HCT116 (cell line): ENCODE measurements at places on chromosomes 3 and 15. TPM values are rescaled to one million over a fixed set of nuclear protein-coding genes. Genes with fewer than 3 reads are reported as not detected.

The DISP2 gene
- total RNA-seq = 3.3 TPM

- DNase-seq = no peak
- H3K27ac ChIP-seq = no peak overlapping the region
- H3K4me3 ChIP-seq = no peak overlapping the region
- no peaks in the 10 kb centered on the region for H3K36me3 ChIP-seq
- H3K4me1 ChIP-seq = no peaks in the 10 kb centered on the region
Measured at GRCh38 chr3:107826727-107827126, 264.1 kb downstream of the CD47 start.

GRCh38 chr3:178514401-178514800 is 21.8 kb upstream of the KCNMB2 start:
- DNase-seq = no peak
- H3K27me3 ChIP-seq = no peaks in the 10 kb centered on the region

DNA sequence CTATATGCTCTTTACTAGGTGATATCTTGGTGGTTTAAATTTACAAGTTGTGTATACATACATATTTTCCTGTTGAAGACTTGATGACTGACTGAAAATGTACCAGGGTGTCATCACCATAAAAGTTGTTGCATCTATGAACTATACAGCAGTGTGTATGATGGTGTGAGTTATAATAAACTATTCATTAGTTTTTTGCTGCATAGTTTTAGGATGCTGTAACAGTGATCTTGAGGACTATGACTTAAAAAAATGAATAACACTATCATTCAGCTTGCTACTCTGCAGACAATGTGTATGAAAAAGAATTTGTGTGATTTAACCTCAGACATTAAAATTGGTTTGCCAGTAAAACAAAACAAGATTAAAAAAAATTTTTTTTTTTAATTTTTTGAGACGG is 49.0 kb downstream of the UBE2E2 start:
- no peaks in the 10 kb centered on the region for H3K36me3 ChIP-seq
- no peaks in the 10 kb centered on the region for H3K27me3 ChIP-seq
- H3K27ac ChIP-seq = no peak overlapping the region

GRCh38 chr3:110314512-110315114 is 757.0 kb upstream of the NECTIN3 start:
- H3K27me3 ChIP-seq = no peaks in the 10 kb centered on the region
- peaks cover 8% of the 10 kb centered on the region; the same call in 1 of the 2 replicates for H3K4me1 ChIP-seq
- no peaks in the 10 kb centered on the region for H3K36me3 ChIP-seq
- H3K27ac ChIP-seq = no peak overlapping the region

DNA sequence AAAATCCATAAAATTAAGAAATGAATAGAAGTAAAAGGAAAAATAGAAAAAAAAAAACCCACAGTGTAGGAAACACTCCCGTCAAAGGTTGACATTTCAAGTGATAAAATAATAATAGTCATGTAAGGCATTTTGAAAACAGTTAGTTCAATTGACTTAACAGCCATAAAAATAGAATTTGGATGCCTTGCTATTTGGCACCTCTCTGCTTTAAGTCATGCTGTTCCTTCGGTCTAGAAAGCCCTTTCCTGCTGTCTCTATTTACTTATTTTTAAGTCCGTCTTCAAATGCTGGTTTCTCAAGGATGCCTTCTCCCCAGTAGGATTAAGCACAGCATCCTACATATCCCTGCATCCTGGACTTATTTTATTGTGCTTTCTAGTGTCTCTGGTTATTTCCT is 22.3 kb upstream of the RETNLB start:
- H3K4me3 ChIP-seq = no peak overlapping the region
- H3K4me1 ChIP-seq = no peaks in the 10 kb centered on the region
- DNase-seq = no peak
- H3K27me3 ChIP-seq = no peaks in the 10 kb centered on the region
- no peak overlapping the region for H3K27ac ChIP-seq

DNA sequence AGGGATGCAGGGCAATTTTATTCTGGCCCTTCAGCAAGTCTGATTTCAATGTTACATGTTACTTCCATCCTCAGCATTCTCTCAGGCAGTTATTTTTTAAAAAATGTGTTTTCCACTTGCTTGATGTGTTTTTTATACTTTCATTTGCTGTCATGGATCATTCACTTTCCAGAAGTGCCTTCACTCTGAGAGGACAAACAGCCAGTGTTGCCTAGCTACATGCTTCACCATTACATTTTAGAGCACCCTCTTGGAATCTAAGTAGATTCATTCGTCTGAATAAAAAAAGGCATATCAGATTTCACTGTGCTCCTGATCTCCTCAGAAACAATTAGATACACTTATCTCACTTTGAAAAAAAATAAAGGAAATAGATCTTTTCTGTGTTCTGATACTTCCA is 93.6 kb upstream of the POU1F1 start:
- no peak overlapping the region for H3K4me3 ChIP-seq
- H3K27ac ChIP-seq = no peak overlapping the region
- no peaks in the 10 kb centered on the region for H3K27me3 ChIP-seq

The PSTPIP1 gene
- total RNA-seq = 0.79 TPM

GRCh38 chr15:78909160-78909695 is 35.6 kb downstream of the CTSH start:
- H3K36me3 ChIP-seq = peaks cover 39% of the 10 kb centered on the region
- no peak overlapping the region for H3K27ac ChIP-seq
- no peaks in the 10 kb centered on the region for H3K27me3 ChIP-seq
- H3K4me3 ChIP-seq = no peak overlapping the region

- no peaks in the 10 kb centered on the region for H3K36me3 ChIP-seq
- DNase-seq = no peak
- no peak overlapping the region for H3K27ac ChIP-seq
Measured at GRCh38 chr3:32371461-32372212, 20.0 kb upstream of the CMTM7 start.

GRCh38 chr3:46948830-46949671 is 27.5 kb downstream of the CCDC12 start:
- no peak for DNase-seq
- no peaks in the 10 kb centered on the region for H3K27me3 ChIP-seq
- peak overlapping the region; percentile 34 for H3K4me3 ChIP-seq

GRCh38 chr3:175198991-175199783 is 340.1 kb downstream of the NAALADL2 start:
- no peaks in the 10 kb centered on the region for H3K27me3 ChIP-seq
- H3K36me3 ChIP-seq = no peaks in the 10 kb centered on the region
- no peak overlapping the region for H3K27ac ChIP-seq
- DNase-seq = no peak
- H3K4me1 ChIP-seq = no peaks in the 10 kb centered on the region

The LMAN1L gene
- 0.17 TPM for total RNA-seq

DNA sequence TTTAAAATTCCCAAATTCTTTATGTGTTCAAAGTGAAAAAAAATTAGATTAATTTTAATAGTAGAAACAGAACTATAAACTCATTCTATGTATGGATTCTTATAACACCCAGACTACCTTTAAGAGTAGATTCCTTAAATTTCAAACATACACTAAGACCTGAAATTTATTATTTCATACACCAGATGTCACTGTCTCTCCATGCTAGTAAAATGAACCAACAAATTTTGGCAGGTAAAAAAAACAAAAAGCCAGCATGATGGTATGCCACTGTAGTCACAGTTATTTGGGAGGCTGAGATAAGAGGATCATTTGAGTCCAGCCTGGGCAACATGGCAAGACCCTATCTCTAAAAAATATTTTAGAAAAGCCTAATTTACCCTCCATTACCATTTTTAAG is 461.3 kb upstream of the NAALADL2 start:
- no peak overlapping the region for H3K27ac ChIP-seq
- peak; percentile 22 for DNase-seq
- no peak overlapping the region for H3K4me3 ChIP-seq
- no peaks in the 10 kb centered on the region for H3K27me3 ChIP-seq

DNA sequence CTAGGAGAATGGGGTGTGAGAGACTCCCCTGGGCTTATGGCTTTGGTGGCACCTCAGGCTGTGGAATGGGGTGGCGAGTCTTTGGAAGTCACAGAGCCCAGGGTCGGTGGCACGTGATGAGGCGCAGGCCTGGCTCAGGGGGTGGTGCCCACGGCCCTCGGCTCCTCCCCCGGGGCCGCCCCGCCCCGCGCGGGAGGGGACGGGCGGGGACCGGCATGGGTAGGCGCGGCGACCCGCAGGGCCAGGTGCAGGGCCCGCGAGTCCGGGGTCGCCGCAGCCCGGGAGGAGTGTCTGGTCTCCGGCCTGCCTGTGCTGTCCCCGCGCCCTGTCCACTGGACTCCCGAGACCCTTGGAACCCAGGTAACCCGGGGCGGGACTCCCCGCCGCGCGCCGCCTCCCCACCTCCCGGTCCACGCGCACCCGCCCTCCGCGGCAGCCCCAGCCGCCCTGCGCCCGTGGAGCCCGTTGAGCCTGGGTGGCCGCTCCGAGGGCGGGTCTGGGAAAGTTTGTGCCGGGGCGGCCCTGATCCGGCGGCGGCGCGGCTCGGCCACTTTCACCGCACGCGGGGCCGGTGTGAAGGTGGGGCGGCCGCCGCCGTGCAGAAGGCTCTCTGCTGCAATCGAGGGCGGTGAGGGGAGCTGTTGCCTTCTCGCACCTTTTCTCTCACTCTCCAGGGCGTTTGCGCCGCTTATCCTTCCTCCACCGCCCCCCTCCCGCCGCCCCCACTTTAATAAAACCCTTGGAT is at the start of gene PAQR5:
Gene PAQR5, plus strand, starts transcription at position 216 of the 745 bp plus-strand sequence. CDS start 61,169 bp downstream, outside the sequence.
- H3K4me3 ChIP-seq = peak within 1 kb of the TSS; percentile 52
- H3K27ac ChIP-seq = peak within 1 kb of the TSS; percentile 50; the same call in 1 of the 2 replicates
- no peaks in the 10 kb centered on the region for H3K36me3 ChIP-seq
- H3K4me1 ChIP-seq = peaks cover 40% of the 10 kb centered on the region

- H3K36me3 ChIP-seq = no peaks in the 10 kb centered on the region
- H3K4me1 ChIP-seq = no peaks in the 10 kb centered on the region
- no peak overlapping the region for H3K4me3 ChIP-seq
- DNase-seq = no peak
Measured at GRCh38 chr3:45566196-45566595, 28.4 kb upstream of the LIMD1 start.

DNA sequence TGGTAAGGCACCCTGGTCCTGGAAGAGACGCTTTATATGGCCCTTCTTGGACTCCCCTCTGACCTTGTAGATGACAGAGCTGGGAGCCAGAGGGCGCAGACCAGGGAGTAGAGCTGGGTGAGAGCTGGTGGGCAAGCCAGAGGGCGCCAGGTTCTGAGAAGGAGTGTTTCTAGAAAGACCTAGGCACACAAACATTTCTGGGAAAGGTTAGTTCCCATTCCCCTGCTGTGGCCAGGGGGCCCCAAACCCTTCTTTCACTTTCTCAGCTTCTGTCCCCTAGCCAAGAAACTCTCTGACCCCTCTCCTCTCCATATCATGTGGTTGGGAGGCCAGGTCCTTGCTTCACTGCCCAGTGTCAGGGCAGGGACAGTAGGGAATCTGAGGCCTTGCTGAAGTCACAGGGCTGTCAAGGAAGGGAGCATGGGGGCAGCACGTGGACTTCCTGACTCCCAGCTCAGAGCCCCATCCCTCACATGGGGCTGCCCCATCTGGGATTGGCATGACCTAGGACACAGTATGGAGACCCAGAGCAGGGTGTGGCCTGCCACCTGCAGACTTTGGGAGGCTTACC is 3.6 kb downstream of the HEMK1 start:
- peaks cover 26% of the 10 kb centered on the region for H3K4me1 ChIP-seq
- H3K4me3 ChIP-seq = no peak overlapping the region
- no peaks in the 10 kb centered on the region; the same call in 1 of the 2 replicates for H3K36me3 ChIP-seq
- H3K27ac ChIP-seq = no peak overlapping the region

DNA sequence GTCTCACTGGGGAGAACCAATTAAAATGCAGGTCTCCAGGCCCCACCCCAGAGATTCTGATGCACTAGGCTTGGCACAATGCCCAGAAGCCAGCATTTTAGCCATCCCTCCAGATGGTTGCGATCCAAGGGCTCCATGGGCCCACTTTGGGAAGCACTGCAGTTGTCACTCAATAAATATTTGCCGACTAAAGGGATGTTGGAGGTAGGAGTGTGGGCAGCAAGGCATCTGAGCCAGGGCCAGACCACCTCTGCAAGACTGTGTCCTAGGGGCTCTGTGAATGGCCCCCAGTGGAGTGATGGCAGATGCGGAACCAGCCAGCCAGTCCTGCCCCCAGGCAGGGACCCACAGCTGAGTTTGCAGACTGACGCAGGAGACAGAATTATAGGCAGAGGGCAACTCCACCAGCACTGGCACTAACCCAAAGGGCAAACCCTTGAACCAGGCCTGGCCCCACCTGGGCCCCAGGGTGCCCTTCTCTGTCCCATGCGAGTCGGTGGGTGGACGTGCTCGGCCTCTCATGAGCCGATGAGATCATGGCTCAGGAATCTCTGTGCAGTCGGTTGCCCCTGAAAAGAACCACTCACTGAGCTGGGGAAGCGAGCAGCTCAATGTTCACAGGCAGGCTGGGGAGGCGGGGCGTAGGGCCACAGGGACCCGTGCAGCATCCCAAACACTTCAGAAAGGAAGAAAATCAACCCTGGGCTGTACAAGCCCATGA is 49.7 kb downstream of the SEMA5B start:
- no peaks in the 10 kb centered on the region for H3K36me3 ChIP-seq
- peaks cover 9% of the 10 kb centered on the region for H3K4me1 ChIP-seq
- no peak overlapping the region for H3K27ac ChIP-seq

The ISL2 gene
- 11.6 TPM for total RNA-seq

The PRKCD gene
- 34.4 TPM for total RNA-seq

- H3K36me3 ChIP-seq = no peaks in the 10 kb centered on the region
- DNase-seq = no peak
- no peak overlapping the region for H3K4me3 ChIP-seq
- H3K27me3 ChIP-seq = no peaks in the 10 kb centered on the region
Measured at GRCh38 chr15:70387081-70387480, 289.4 kb upstream of the TLE3 start.

DNA sequence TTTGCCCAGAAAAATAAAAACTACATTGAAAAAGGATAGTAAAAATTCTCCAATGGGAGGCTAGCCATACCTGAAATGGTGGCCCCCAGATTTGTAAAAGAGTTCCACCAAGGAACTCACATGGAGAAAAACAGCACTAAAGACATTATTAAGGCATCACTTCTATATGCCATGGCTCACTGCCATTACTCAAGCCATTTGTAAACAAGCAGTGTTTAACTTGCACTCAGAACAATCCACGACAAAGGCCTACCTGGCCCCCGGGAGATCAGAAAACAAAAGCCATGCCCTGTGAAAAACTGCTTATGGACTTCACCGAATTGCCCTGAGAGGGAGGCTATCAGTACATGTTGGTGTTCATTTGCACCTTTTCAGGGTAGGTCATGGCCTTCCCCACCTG is 19.6 kb downstream of the CCR8 start:
- H3K4me1 ChIP-seq = no peaks in the 10 kb centered on the region
- DNase-seq = no peak
- H3K27me3 ChIP-seq = peaks cover 17% of the 10 kb centered on the region
- H3K36me3 ChIP-seq = no peaks in the 10 kb centered on the region
- H3K27ac ChIP-seq = no peak overlapping the region
- H3K4me3 ChIP-seq = no peak overlapping the region

The CAMKV gene
- total RNA-seq = 0.10 TPM

The PLD1 gene
- total RNA-seq = 8.4 TPM

DNA sequence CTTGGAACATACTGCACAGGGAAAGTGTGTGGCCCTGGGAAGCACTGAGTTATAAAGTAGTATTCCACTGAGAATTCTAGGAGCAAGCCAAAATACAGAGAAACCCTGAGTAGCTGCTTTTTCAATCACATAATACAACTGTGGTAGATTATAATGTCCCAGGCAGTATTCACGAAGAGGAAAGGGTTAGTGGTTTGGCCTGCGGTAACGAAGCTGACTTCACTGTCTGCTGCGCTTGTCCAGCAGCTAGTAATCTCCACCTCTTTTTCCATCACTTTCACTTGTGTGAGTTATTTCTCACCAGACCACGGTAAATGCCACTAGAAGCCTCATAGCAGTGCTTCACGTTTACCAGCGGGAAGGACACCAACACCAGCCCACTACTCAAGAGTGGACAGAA is 34.4 kb downstream of the RPL39L start:
- DNase-seq = no peak
- H3K27me3 ChIP-seq = no peaks in the 10 kb centered on the region
- no peak overlapping the region for H3K4me3 ChIP-seq
- peaks cover 6% of the 10 kb centered on the region; the same call in 1 of the 2 replicates for H3K4me1 ChIP-seq
- H3K27ac ChIP-seq = no peak overlapping the region

GRCh38 chr3:186849374-186849975 is 7.0 kb downstream of the ADIPOQ start:
- no peak overlapping the region for H3K4me3 ChIP-seq
- DNase-seq = peak; percentile 35
- peaks cover 25% of the 10 kb centered on the region for H3K27me3 ChIP-seq
